ENCODE measurements at places on chromosomes 16 and 17.
A peak's percentile ranks its signal among the peaks of the same experiment; 100 is the strongest.

DNA sequence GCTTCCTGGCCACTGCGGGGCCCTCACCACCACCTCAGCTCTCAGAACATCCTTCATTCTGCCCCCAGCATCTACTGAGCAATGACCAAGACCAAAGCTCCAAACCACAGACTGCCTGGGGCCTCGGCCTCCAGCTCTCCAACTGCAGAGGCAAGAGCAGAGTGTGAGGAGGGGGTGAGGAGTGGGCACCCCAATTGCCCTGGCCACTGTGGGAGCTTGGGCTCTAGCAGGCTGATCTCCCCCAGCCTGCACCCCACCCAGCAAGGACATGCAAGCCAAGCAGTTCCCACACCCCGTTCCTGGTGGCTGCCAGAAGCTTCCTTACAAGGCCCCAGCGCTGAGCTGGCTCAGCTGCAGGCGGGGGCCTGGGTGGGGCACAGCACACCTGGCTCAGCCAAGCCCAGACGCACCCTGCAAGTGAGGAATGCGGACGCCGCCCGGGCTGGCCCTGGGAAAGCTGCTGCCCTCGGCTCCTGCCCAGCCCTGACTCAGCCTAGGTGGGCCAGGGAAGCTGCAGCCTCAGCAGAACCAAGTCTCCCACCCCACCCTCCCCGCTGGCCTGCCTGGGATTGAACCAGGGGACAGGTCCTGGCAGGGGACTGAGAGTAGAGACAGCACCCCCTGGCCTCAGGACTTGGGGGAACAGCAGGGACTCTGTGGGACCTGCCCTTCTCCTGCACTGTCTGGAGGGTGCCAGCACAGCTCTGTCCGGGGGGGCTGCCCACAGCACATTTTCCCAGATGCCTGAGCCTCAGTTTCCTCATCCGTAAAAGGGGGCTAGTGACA is 29.7 kb upstream of the KRT17 start:
- DNase-seq: peak; percentile 38

GRCh38 chr16:3655030-3655395 is 522 bp downstream of the DNASE1 start:
- no peak for DNase-seq

DNA sequence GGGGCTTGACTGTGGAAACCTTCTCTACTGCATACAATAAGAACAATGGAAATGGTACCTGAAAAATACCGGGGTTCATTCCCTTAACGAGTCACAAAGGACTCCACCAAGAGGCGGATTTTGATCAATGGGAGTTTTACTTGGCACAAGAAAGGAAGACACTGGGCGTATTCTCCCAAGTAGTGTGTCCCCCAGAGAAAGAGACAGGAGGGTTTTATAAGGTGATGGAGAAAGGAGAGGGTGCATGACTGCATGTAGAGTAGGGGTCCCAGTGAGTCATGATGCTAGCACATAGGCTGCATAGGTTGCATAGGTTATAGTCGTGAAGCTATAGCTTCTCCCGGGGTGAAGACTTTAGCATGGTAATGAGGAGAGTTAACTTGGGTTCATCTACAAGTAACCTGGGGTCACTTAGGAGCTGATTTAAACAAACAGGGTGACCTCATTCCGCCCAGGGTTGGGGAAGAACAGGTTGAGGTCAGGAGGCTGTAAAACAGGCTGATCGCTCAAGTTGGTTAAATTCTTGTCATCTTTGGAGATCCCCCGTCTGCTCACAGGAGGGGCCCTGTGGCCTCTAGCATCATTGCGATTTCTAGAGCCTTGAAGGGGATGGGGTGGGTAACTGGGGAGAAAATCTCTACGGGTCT is 1.5 kb downstream of the MPV17L start:
- no peak for DNase-seq

- DNase-seq: no peak
These were observed 17.7 kb downstream of the SLC6A4 start for GRCh38 chr17:30217746-30218245.

DNA sequence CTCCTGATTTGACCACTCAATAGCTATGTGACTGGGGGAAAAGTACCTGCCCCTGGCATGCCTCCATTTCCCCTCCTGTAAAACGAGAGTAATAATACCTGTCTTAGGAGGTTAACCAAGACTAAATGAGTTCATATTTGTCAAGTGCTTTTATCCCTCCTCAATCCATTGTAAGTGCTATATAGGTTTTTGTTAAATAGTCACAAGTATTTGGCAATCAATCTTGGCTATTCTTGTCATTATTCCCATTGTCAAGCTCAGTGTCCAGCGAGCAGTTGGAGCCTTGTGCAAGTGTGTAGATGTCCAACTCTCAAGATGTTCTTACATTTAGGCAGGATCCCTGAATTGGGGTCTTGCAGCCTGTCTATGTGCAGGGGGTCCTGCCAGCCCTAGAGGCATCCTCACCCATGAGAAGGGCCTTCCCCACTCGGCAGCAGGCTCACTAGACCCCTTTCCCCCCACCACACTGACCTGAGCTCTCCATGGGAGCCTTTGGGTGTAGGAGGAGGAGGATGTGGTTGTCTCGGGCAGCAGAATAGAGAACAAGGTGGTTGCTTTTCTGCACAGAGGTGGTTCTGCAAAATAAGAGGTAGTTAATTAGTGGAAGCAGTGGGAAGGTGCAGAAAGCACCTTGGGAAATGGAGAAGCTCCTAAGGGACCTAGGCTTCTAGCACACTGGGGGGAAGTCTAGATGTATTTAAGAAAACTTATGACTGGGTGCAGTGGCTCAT is 18.0 kb downstream of the PIK3R6 start:
- no peak for DNase-seq

GRCh38 chr17:40614431-40615067 is 33.1 kb downstream of the SMARCE1 start:
- no peak for DNase-seq

DNA sequence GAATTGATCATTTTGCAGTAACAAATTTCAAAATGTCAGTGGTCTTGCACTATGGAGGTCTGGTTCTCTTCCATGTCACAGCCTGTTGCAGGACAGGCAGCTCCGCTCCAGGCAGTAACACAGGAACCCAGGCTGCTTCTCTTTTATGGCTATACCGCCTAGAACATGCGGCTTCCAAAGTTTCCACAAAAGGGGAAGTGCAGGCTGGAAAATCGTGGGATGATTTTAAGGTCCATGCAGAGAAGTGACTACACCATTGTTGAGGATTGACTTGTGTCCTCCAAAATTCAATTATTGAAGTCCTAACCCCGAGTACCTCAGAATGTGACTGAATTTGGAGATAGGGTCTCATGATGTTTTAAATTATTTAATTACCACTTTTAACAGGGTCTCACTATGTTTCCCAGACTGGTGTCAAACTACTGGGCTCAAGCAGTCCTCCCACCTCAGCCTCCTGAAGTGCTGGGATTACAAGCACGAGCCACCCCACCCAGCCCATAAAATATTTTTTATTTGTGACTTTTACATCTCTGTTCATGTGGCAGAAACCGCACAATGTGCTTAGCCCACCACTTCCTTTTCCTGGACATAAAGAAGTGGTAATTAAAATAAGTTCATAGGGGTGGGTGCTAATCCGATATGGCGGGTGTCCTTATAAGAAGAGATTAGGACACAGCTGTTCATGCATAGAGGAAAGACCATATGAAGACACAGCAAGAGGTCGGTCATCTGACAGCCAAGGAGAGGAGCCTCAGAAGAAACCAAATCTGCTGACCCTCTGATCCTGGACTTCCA is 279.2 kb upstream of the RPL38 start:
- DNase-seq: no peak

DNA sequence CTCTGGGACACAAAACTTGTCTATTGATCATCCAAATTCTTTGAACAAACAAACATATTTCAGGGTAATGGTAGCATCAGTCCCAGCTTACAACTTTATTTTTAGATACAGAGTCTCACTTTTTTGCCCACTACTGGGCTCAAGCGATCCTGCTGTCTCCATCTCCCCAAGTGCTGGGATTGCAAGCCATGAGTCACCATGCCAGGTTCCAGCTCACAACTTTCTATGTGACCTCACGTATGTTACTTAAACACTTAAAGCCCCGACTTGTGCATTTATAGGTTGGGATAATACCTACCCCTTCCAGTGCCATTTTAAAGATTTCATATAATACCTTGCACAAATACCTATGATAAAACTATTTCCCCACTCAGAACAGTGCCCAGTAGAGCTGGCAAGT is 42.0 kb upstream of the KSR1 start:
- no peak for DNase-seq

- DNase-seq: no peak
These were observed 31.4 kb upstream of the PMFBP1 start for GRCh38 chr16:72203401-72203800.

All from A549 (cell line).